ENCODE measurements at places on chromosomes 13 and 19. TPM values are rescaled to one million over a fixed set of nuclear protein-coding genes. Genes with fewer than 3 reads are reported as not detected.

DNA sequence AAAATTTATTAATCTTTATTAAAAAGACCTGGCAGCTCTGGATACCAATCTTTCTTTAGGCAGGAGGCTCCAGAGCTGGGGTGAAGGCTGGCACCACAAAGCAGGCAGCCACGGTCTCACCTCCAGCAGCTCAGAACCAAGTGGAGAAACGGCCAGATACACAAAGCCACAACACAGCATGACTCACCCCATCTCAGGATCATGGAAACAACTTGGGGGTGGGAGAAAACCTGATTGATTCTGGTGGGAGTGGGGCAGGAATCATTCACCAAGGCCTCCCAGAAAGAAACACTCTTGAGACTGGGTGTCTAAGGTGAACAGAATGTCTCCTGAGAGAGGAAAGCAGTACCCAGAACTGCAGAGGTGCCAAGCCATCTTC, 64.2 kb downstream of the CRYL1 start:
- DNase-seq, result peak; percentile 54

GRCh38 chr13:102954350-102954749, 108.5 kb downstream of the ERCC5 start:
- no peak for DNase-seq

GRCh38 chr13:73842184-73842583, 292.0 kb downstream of the KLF12 start:
- no peak for DNase-seq

DNA sequence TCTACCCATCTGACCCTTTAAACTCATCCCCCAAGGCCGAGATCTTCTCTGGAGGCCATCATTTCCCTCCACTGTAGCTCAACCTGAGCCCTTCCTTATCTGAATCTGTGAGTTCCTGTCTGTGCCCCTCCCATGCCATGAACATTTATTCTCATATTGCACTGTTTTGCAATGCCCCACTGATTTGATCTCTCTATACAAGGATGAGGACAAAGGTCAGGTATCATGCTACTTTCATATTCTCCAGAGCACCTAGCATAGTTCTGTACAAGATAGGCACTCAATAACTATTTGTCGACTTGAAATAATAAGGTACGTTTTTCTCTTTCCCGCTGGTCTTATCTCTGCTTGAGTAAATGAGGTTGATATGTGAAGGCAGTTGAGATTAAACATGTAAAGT, 135.5 kb downstream of the KLF5 start:
- no peak for DNase-seq

GRCh38 chr13:46374710-46375109, 12.3 kb downstream of the RUBCNL start:
- no peak for DNase-seq

DNA sequence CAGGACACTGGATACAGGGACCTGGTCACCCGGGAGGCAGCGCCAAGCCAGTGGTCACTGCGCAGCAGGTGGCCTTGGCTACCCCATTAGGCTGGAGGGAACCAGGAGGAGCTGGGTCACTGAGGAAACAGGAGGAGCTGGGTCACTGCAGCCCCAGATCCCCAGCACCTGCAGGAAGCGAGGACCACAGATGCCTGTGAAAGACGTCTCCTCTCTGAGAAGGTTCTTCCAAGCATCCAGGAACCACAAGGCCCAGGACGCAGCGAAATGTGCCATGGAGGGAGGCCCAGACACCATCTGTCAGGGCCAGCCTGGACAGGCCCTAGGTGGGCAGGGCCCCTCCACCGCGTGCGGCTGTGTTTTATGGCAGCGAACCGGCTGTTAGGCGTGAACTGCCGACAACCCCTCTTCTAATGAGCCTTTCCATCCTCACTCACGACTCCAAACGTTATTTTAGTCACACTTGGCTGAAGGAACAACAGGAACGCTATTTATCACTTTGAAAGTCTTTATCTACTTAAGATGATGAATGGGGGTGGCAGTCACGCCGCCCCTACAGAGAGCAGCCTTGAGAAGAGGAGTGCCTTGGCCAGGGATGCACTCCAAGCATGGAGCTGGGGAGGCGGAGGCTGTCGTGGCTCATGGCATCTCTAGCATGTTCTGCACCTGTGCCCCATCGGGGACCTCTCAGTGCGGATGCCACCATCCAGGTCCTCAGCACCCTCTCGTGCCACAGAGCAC, 53.3 kb downstream of the CEBPG start:
- no peak for DNase-seq

DNA sequence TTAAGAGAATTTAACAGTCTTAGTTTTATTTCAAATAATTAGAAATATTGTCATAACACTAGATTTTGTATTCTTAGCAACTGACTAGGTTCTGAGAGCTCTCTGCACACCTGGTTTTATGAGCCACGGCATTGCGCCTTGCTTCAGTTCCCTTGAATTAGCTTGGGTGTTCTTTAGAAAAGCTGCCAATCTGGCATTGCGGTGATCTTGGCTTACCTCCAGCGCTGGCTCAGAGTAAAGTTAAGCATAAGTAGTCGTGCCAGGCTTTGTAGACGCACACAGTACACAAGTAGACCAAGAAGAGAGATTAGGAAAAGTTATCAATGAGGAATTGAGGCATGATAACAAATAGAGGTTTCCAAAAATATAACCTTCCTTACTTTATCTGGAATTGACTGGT, 45.7 kb downstream of the TPP2 start:
- DNase-seq, result no peak

DNA sequence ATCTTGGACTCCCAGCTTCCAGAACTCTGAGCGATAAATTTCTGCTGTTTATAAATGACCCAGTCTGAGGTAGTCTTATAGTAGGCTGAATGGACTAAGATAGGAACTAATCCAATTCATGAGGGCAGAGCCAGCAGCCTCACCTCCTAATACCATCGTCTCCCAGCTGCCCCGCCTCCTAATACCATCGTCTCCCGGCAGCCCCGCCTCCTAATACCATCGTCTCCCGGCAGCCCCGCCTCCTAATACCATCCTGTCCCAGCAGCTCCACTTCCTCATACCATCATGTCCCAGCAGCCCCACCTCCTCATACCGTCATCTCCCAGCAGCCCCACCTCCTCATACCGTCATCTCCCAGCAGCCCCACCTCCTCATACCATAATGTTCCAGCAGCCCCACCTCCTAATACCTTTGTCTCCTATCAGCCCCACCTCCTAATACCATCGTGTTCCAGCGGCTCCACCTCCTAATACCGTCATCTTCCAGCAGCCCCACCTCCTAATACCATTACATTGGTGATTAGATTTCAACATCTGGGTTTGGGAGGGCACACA, 2.4 kb upstream of the ARGLU1 start:
- peak; percentile 9 for DNase-seq

DNA sequence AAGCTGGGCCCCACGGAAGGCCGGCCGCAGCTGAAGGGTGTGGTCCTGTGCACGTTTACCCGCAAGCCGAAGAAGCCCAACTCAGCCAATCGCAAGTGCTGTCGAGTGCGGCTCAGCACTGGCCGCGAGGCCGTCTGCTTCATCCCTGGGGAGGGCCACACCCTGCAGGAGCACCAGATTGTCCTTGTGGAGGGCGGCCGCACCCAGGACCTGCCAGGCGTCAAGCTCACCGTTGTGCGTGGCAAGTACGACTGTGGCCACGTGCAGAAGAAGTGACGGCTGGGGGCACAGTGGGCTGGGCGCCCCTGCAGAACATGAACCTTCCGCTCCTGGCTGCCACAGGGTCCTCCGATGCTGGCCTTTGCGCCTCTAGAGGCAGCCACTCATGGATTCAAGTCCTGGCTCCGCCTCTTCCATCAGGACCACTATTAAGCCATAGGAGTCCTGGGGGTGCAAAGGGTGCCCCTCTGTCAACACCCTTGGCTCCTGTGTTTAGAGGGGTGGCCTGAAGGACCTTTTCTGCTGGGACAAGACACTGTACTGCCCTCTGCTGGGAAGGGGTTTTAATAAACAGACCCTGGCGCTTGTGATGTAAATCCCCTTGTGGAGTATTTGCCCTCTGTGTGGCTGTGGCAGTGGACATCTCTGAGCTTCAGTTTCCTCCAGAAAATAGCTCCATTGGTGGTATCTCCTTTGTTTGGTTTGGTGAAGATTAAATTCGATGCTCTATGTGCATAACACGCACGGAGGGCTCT, 1.9 kb downstream of the MRPS12 start:
- no peak for DNase-seq

DNA sequence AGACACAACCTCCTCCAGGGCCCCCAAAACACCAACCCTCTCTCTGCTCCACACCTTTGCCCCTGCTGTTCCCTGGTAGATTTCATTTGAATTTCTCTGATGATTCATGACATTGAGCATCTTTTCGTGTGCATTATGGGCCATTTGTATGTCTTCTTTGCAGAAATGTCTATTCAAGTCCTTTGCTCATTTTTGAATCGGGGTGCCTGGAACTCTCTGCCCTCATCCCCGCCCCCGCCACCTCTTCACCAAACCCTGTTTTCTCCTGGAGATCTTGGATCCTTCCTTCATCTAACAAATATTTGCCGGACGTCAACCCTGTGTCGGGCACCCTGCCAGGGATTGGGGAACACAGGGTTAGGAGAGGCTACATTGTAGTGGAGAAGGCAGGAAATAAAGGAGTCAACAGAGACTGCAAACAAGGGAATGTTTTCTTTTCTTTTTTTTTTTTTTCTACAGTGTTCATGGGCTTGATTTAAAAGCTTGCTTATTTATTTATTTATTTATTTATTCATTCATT, 25.5 kb upstream of the SLC1A5 start:
- no peak for DNase-seq

DNA sequence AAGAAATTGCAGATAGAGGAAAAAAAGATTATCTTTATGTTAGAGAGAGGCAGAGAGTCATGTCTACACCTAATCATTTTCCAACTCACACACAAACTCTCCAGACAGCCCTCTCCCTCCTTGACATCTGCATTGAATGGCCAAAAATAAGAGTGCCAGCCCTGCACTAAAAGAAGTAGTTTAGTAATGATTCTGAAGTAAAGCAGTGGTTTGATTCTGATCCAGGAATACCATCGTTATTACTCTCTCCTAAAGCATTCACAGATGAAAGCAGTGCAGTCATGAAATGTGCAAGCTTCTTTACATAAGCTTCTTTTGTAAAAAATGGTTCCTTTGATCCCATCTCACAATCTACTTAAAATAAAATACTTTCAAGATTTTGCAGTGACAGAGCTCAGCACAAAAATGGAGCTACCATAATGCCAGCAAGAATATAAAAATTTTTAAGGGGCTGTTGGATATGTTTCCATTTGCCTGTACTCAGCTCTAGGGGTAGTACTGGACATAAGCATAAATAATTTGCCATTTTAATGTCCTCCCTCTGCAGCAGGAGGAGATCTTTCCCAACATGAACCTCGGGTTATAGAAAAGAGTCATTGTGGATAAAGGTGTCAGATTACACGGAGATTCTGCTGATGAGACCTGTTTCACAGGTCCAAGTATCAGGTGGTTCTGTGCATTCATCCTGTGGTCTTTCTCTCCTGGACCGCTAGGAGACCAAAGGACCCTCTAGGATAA, 406.3 kb downstream of the DCT start:
- DNase-seq, result peak; percentile 7

GRCh38 chr19:33405553-33406461, 32.3 kb downstream of the CEBPG start:
- DNase-seq, result no peak

- no peak for DNase-seq
Measured at GRCh38 chr13:31267126-31267784, 67.5 kb downstream of the B3GLCT start.

DNA sequence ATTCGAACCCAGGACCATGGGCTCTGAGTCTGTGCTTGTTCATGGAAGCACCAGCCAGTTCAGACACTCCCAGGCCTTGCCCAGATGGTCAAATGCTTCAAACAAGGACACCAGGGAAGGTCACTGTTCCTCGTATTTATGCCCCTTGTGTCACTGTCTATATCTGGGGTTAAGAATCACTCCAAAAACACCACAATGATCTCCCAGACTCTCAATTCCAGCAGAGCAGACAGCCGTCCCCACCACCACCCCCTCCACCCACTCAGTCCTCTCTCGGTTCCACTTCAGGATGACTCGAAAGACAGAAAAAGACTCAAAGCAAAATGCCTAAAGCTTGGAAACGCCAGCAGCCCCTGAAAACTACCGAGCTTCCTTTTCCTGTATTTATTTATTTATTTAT, 79.0 kb downstream of the INSR start:
- no peak for DNase-seq

DNA sequence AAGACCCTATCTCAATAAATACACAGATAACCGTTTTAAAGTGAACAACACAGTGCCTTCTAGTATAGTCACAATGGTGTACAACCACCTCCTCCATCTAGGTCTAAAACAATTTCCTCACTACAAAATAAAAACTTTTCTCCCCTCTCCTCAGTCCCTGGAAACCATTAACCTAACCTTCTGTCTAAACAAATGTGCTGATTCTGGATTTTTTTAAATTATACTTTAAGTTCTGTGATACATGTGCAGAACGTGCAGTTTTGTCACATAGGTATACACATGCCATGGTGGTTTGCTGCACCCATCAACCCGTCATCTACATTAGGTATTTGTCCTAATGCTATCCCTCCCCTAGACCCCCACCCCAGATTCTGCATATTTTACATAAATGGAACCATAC, 9.8 kb upstream of the ZBTB45 start:
- DNase-seq, result no peak

DNA sequence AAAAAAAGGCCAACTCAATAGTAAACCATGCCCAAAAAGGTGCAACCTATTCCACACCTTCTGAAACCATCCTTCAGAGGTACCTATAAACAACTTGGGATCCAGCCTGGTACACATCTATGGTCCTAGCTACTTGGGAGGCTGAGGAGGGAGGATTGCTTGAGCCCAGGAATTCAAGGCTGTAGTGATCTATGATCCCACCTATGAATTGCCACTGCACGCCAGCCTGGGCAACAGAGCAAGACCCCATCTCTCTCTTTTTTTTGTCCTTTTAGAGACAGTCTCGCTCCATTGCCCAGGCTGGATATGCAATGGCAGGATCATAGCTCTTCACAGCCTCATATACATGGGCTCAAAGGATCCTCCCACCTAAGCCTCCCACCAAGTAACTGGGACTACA, 26.0 kb downstream of the ZSWIM4 start:
- DNase-seq, result no peak

- no peak for DNase-seq
Measured at GRCh38 chr13:35354882-35355281, 121.6 kb downstream of the MAB21L1 start.

- no peak for DNase-seq
Measured at GRCh38 chr19:10285393-10285792, 1.4 kb upstream of the ICAM4 start.

GRCh38 chr13:67515895-67516294, 285.8 kb upstream of the PCDH9 start:
- DNase-seq, result no peak

Gene ZNF536
- total RNA-seq, result 11.2 TPM

Gene HIF3A
- total RNA-seq, result not detected

Gene POGLUT2
- total RNA-seq, result 5.8 TPM

Gene SLC6A16
- not detected for total RNA-seq

Gene KCNN4
- total RNA-seq, result 6.0 TPM

Gene SIGLEC11
- total RNA-seq, result not detected

Gene NCR1
- 5.4 TPM for total RNA-seq

Gene SMAD9
- total RNA-seq, result 0.30 TPM

Gene CGB1
- not detected for total RNA-seq

Gene BCL3
- 7.6 TPM for total RNA-seq

Gene STARD13
- 7.0 TPM for total RNA-seq

Gene ZNF534
- total RNA-seq, result not detected

Gene ADGRE3
- not detected for total RNA-seq

Gene GRWD1
- total RNA-seq, result 129 TPM

Gene APOE
- total RNA-seq, result 0.86 TPM

All from Daoy (cell line).